Forelimb muscle (tissue), 1 donor: ENCODE measurements at places on chromosomes 1 and 21.

GRCh38 chr1:24084050-24084449, 27.9 kb downstream of the MYOM3 start:
- DNase-seq, result no peak

- DNase-seq, result no peak
These were observed 159.6 kb downstream of the TOMM20 start for GRCh38 chr1:234969011-234969441.

DNA sequence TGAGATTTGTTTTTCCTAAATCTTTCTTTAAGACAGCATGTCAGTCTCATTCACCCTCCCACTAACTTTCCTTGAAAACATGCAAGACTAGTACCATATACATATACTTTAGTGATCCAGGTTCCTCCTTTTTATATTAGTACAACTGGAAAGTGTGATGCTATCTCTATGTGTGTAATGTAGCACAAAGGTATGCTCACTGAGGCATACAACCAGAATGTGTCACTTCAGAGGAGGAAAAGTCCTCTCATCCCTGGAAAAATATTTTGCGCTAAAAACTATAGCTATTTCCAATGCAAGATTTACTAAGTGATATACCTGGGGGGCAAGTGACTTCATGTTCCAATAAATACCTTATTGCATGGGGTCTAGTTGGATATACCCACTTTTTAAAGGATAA, 45.9 kb downstream of the BARHL2 start:
- no peak for DNase-seq

GRCh38 chr1:33515112-33515511, 42.7 kb downstream of the ZSCAN20 start:
- no peak for DNase-seq

DNA sequence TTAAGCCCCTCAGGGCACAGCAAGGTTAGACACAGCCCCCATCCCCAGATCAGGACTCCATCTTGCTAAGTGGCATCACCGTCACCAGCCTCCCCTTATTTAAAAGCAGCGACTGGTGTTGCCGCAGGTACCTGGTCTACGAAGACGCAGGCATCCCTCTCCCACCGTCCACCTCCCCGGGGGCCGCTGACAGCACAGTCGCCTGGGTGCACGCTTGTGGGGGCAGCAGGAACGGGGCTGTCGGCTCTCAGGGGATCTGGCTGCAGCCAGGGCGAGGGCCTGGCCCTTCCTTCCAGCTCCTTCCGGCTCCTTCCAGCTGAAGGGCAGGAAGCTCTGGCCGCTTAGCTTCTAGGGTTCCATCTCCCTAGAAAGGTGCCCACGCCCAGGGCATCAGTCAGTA, 17.6 kb upstream of the CCDC27 start:
- no peak for DNase-seq

DNA sequence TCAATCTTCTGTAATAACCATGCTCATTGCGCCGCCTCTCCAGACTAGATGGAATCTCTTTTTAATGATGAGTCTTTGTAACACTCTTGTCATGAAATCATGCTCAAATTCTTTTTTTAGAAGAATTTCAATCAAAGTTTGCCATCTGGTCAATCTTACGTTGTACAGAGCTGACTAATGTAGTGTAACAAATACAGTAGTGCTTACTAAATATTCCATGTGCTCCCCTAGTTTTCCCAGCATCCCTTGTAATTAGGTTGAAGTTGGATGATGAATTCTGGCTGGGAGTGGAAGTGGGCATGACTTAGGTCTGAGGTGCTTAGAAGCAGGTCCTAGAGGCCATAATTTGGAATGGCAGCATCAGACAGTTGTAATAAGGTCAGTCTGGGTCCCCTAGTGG, 309.1 kb upstream of the SNX7 start:
- DNase-seq, result no peak

DNA sequence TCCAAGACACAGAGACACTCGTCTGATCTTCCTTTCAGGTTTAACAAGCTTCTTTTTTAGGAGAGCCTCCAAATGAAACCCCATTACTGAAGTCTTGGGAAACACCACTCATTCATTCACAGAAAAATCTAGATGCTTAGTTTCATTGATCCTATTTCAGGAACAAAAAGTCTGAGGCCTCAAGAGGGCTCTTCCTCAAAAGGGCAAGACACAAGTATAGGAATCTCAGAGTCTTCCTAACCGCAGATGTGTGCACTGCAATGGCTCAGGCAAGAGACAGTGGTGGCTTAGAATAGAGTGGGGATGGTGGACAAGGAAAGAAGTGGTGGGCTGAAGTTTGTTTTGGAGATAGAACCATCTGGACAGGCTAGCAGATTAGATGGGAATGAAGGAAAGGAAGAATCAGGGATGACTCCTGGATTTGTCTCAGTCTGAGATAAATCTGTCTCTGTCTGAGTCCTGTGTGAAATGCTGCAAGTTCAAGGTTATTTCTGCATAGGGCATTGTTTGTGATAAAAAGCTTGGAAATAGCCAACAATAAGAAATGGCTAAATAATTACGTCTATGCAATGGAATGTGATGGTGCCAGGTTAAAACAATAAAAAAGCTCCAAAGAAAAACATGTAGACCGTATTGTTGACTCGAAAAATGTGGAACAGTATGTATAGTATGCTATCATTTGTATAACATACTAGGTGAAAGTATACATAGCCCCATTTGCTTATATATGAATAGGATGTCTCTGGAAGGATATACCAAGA, 8.9 kb upstream of the CTSE start:
- no peak for DNase-seq
